ENCODE measurements at places on chromosomes 4 and X. TPM values are rescaled to one million over a fixed set of nuclear protein-coding genes. Genes with fewer than 3 reads are reported as not detected.

Gene MAGEC1
- total RNA-seq: not detected

Gene COMMD8
- total RNA-seq: 19.3 TPM

Gene NALF2
- not detected for total RNA-seq

Gene ADH1B
- 22.1 TPM for total RNA-seq

Gene CYSLTR1
- total RNA-seq: 5.1 TPM

Gene BTK
- total RNA-seq: not detected

Gene CXorf66
- not detected for total RNA-seq

Gene PRMT9
- total RNA-seq: 10.0 TPM

Gene CT83
- total RNA-seq: not detected

Gene CD38
- total RNA-seq: 0.07 TPM

Gene F8A2
- not detected for total RNA-seq

Gene STAP1
- total RNA-seq: not detected

Gene NOCT
- 44.0 TPM for total RNA-seq

Gene GAGE12E
- total RNA-seq: not detected

Gene PGAM4
- not detected for total RNA-seq

Gene SMIM31
- not detected for total RNA-seq

Gene SOD3
- total RNA-seq: 143 TPM

Gene RAB33A
- total RNA-seq: 5.1 TPM

Gene PF4V1
- total RNA-seq: 2.1 TPM

Gene ZMYM3
- total RNA-seq: 19.8 TPM

Gene SSX4B
- not detected for total RNA-seq

Gene TCP11X1
- not detected for total RNA-seq

Gene MSMO1
- 137 TPM for total RNA-seq

Gene IRS4
- total RNA-seq: not detected

Gene MAP3K15
- 0.13 TPM for total RNA-seq

Measured in smooth muscle cell of the pulmonary artery (primary cell).